ENCODE measurements at places on chromosomes 11 and 22.

- no peak for DNase-seq
Observed at GRCh38 chr11:127098684-127099083, 98.1 kb upstream of the KIRREL3 start.

GRCh38 chr11:25658916-25659315 is 673.0 kb upstream of the ANO3 start:
- DNase-seq, result no peak

GRCh38 chr11:11220786-11221185 is 132.3 kb downstream of the CSNK2A3 start:
- DNase-seq, result no peak

DNA sequence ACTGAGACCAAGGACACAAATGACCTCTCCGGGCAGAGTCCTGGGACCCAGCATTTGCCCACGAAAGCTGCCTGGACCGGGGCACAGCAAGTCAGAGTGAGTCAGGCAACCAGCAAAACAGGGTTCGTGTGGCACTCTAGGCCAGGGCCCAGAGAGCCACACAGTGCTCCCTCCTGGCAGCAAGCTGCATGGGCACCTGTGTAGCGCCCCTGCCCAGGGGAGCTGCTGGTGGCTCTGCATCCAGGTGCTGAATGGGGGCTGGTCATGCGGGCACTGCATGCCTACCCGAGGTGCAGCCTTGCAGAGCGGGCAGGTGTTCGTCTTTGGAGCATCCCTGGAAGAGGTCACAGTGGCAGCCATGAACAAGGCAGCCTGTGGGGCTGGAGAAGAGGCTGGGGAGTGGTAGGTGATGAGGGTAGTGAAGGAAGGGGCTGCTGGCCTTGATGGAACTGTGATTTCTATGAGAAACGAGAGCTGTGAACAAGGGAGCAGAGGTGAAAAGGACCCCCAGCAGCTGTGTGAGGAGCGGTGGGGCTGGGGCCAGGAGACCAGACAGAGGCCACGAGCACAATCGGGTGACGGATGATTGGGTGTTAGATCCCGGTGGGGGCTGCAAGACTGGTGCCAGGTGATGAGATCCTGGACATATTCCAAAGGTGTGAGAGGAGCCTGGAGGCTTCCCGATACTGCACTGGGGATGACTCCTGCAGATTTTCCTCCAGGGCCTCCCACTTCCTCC is 63.3 kb downstream of the DGCR2 start:
- DNase-seq, result no peak

- peak; percentile 72 for DNase-seq
Observed at GRCh38 chr11:114159802-114160632, 100.5 kb downstream of the ZBTB16 start.

DNA sequence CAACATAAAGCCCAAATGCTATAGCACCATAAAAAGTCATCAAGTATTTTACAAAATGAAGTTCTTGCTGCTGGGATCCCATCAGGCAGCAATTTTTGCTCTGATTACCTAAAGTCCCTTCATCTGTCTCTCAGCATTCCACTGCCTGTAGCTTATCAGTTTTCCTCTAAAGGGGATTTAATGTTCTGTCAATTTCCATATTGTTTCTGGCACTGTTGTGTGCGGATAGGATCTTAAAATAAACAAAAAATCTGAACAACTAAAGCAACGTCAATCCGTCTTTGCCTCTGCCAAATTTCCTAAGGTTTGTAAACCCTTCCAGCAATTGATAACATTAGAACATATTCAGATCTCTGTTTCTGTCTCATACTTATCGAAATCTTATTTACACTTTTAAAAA is 1126.3 kb upstream of the RAG2 start:
- no peak for DNase-seq

DNA sequence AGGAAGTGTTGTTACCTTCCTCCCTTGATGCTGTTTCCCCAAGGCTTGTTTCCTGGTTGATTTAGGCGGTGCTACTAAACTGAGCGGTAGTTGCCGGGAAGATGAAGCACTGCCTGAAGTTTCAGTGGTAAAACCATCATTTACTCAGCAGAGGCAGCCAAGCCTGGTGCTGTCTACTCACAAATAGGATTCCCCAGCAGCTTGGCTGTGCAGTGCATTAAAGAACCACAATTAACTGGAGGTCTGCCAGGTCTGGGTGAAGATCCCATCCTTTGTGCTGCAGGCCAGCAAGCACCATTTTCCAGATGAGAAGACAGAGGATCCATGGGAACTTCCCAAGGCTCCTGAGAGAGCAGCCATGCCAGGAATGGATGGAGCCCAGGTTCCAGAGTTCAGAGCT is 231.9 kb upstream of the E2F8 start:
- no peak for DNase-seq

- DNase-seq, result peak; percentile 37
Observed at GRCh38 chr11:58788355-58789023, 56.0 kb downstream of the GLYATL2 start.

GRCh38 chr11:61333550-61334433 is 764 bp downstream of the TKFC start:
- DNase-seq, result no peak

- DNase-seq, result no peak
Observed at GRCh38 chr11:23097891-23098290, 237.6 kb upstream of the CCDC179 start.

DNA sequence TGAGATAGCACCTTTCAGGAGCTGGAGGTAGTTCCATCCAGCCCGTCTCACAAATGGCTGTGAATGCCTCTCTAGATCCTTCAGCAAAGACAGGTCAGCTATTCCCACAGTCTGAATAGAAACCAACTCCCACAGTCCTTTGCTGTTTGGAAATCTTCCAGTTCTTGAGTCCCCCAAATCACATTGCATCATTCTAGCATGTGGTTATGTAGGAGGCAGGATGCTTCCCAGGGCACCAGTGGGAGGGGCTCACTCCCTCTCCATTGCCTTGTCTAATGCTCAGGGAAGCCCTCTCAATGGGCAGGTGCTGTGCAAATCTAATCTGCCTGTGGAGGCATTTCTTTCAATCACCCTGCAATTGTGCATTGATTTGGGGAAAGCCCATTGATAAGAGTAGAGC is 14.6 kb downstream of the NAV2 start:
- no peak for DNase-seq

DNA sequence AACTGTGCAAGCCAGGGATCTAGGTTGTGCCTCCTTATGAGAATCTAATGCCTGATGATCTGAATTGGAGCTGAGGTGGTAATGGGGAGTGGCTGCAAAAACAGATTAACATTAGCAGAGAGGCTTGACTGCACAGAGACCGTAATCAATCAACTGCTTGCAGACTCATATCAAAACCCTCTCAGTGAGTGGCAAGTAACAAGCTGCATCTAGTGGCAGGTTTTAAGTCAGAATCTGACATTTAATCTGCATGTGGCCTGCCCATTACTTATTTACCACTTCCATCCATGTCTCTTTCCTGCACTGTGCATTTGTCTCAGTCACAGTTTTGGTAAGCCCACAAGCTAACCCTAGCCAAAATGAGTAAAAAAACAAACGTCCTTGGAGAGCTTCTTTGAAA is 11.2 kb downstream of the C11orf58 start:
- DNase-seq, result no peak

DNA sequence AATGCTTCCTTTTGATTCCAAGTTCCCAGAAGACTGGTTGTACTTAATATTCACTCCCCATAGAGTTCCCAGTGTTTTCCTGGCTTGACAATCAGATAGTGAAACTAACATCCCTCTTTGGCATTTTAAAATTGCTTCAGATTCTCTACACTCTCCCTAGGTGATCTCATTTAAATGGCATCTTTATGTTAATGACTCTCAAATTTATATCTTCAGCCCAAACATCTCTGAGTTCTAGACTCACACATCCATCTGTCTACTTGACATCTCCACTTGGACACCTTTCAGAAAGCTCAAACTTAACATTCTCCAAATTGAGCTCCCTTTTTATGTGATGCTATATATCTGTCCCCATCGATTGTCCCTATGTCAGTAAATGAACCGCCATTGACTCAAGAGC is 232.0 kb downstream of the NTM start:
- no peak for DNase-seq

GRCh38 chr11:110141812-110142211 is 48.6 kb downstream of the ZC3H12C start:
- no peak for DNase-seq

DNA sequence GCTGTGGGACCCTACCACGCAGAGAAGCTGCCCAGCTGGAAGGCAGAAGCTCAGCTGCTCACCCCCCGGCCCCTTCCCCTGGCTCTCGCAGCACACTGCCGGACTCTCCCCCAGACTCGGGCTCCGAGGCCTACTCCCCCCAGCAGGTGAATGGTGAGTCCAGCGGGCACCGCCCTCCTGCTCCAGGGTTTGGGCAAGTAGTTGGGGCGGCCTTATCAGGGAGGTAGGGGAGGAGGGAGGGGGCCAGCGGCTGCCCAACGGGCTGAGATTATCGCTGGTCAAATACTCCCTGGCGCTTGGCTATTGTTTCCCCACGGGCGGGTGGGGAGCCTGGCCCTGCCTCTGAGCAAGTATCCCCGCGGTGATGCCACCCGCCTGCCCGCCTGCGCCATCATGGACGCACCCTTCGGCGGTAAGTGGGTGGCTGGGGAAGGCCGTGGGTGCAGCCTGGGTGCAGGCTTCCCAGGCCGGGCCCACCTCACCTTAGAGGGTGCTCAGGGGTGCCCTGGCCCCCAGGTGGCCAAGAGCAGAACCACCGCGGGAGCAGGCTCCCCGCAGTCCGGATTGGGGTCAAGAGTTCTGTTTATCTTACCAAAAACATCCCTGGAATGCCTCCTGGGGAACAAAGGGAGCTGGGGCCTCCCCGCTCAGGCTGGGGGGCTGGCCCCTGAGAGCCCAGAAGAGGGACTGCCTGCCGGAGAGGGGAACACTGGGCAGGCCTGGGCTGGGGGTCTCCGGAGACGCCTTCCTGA is 16.9 kb downstream of the MYRF start:
- no peak for DNase-seq

GRCh38 chr11:13104619-13105236 is 95.6 kb downstream of the RASSF10 start:
- DNase-seq, result no peak

DNA sequence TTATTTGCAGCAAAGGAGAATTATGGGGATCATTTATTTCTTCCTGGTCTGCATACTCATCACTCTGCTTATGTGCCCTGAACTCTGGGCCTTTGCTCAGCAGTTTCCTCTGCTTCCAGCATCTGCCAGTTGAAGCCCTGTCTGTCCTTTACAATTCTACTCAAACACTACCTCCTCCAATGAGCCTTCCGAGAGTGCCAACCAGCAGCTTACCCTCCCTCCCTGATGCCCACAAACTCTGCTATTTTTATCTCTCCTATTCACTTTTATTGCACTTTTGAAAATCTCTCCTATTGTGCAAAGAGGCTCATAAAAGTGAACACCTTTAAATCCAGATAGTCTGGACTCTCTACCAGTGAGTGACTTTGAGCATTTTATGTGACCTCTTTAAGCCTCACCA is 3.6 kb upstream of the ME3 start:
- no peak for DNase-seq

GRCh38 chr11:64650923-64651523 is 60.0 kb downstream of the SLC22A12 start:
- DNase-seq, result peak; percentile 52

DNA sequence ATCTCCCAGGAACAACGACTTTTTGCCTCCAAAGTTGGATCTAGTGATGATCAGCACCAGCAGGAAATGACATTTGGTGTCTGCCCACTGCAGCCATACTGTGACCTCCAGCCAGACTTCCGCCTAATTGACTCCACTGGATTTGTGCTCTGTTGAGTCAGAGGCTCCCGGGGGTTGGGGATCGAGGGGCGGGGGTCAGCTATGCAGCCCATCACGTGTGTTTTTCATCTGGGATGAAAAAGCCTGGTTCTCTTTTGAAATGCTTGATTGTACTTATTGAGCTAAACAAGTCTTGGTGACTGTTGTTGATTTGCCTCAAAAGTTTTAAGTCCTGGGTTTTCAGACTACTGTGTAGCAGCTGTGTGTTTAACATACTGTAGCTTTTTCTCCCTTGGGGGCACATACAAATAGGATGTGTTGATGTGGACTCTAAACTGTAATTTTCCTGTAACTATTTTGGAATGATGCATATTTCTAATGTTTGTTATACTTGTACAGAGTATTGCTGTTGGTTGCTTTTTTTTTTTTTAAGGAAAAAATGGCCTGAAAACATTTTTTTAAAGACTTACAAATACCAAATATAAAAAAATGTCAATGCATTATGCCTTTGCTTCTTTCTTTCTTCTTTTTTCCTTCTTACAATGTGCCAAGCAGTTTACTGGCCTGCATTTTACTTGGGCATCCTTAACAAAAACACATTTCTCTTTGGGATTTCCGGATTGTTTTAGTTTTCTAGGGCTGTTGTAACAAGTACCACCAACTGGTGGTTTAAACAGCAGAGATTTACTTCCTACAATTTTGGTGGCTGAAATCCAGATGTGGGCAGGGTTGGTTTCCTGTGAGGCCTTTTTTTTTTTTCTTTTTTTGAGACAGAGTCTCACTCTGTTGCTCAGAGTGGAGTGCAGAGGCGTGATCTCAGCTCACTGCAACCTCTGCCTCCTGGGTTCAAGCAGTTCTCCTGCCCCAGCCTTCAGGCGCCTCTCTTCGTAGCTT is 46.1 kb upstream of the OR4B1 start:
- no peak for DNase-seq

GRCh38 chr22:40525250-40525884 is 111.2 kb downstream of the MRTFA start:
- peak; percentile 34 for DNase-seq

DNA sequence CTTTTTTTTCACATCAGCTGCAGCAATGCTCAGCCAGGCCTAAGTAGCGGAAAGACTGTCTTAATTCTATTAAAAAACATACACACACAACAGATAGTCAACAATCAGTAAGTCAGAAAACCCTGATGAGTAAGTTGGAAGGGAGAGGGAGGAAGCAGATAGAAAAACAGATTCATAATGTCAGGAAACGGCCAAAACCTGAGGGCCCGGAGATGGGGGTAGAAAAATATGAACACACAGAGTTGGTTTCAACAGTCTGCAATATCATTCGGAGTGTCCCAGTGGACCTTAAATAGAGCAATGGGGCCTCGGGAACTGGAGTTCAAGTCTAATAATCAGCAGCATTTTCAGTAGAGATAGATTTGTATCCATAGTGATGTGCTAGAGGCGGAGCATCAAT is 14.8 kb downstream of the LRRC55 start:
- no peak for DNase-seq

DNA sequence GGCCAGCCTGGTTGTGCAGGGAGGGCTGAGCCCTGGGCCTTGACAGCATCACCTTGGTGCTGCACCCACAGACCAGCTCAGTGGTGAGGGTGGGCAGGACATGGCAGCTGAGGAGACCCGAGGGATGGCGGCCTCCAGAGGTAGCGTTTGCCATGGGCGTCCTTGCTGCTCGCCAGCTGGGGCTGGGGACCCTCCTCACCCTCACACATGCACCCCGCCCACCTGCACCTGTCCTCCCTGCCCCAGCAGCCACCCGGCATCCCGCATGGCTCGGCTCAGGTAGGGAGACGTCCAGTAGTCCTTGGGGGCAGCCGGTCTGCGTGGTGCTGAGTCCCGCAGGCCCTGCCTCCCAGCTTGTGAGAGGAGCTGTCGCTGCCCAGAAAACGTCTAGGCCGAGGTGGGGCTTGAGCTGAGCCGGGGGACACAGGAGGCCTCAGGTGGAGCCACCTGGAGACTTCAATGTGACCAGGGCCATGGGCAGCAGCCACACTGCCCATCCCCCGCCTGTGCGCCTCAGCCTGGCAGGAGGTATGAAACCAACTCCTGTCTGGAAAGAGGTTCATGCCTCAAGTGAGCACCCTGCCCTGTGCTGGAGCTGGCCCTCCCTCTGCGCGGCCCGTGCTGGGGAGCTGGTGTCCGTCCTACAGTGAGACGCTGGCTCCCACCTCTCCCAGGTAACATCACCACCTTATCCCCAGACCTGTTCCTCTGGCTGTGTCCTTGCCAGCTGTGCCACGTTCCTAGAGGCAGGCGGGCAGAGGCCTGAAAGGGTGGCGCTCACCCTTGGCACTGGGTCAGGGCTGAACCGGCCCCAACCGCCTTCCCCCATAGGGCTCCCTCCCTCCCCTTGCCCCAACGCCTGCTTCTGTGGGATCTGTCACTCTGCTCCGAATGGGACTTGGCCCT is 3.3 kb upstream of the TRABD start:
- DNase-seq, result peak; percentile 60

Measured in T47D (cell line).